ENCODE measurements at places on chromosomes 12 and 14. TPM values are rescaled to one million over a fixed set of nuclear protein-coding genes. Genes with fewer than 3 reads are reported as not detected.

Gene GLT8D2
- polyA plus RNA-seq = 2.4 TPM

Gene AKAP5
- 0.71 TPM for polyA plus RNA-seq

Gene YBX3
- polyA plus RNA-seq = 446 TPM

Gene C14orf39
- 0.66 TPM for polyA plus RNA-seq
